ENCODE measurements at places on chromosomes 12 and 14.

- DNase-seq: no peak
Measured at GRCh38 chr14:68506645-68507419, 286.0 kb downstream of the ZFP36L1 start.

- DNase-seq: no peak
Measured at GRCh38 chr12:104299842-104300481, 3.6 kb upstream of the EID3 start.

DNA sequence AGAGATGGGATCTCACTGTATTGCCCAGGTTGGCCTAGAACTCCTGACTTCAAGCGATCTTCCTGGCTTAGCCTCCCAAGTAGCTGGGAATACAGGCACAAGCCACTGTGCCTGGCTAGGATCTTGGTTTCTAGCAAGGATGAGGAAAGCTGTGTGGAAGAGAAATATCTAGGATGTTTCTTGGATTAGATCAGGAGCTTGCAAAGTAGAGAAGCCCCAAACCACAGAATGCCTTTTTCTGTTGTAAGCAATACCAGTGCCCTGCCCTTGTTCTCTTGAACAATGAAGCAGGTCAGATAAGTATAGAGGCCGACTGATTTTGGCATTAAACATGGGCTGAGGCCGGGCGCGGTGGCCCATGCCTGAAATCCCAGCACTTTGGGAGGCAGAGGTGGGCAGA is 44.3 kb upstream of the STRN3 start:
- DNase-seq: no peak

GRCh38 chr14:99273766-99274345 is 1.9 kb upstream of the BCL11B start:
- no peak for DNase-seq

- no peak for DNase-seq
Measured at GRCh38 chr12:56537546-56537945, 15.9 kb downstream of the RBMS2 start.

- DNase-seq: no peak
Measured at GRCh38 chr14:83714151-83714550, 1815.8 kb upstream of the FLRT2 start.

GRCh38 chr12:80445083-80445793 is 1.2 kb downstream of the PTPRQ start:
- no peak for DNase-seq

GRCh38 chr12:66903782-66904396 is 225.0 kb upstream of the GRIP1 start:
- DNase-seq: no peak

DNA sequence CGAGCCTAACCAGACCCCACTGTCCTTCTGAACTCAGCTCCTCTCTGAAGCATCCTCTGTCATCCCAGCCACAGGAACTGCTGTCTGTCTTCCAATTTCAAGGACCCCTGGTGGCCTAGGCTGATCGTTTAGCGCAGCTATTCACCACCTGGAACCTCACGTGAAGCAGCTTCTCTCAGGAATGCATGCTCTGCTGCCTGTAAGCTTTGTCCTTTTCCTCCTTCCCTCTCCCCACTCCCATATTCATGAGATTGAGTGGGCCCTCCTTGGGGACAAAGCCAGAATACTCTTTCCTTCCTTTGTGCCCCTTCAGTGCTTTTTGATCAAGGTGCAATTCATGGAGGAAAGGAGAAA is 17.2 kb downstream of the DPF3 start:
- no peak for DNase-seq

- DNase-seq: no peak
Measured at GRCh38 chr12:47079981-47080724, 394 bp upstream of the AMIGO2 start.

GRCh38 chr14:95323917-95324316 is 4.2 kb upstream of the CLMN start:
- no peak for DNase-seq

GRCh38 chr14:82075566-82075965 is 541.9 kb upstream of the SEL1L start:
- DNase-seq: peak; percentile 43

DNA sequence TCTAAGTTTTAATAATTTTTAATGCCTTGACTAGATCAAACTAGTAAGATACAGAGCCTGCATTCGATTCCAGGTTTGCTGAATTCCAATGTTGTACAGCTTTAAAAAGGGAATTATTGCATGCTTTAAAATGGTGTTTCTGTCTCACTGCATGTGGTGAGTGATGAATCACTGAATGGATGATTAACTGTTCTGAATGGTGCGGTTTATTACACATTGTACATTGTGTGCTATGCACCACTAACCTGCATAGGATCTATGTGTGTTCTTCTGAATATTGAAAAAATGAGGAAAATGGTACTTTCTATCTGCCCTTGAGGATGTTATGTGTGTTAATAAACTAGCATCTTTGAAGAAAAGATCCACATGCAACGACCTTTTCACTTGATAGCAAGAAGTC is 231.7 kb downstream of the NRXN3 start:
- no peak for DNase-seq

DNA sequence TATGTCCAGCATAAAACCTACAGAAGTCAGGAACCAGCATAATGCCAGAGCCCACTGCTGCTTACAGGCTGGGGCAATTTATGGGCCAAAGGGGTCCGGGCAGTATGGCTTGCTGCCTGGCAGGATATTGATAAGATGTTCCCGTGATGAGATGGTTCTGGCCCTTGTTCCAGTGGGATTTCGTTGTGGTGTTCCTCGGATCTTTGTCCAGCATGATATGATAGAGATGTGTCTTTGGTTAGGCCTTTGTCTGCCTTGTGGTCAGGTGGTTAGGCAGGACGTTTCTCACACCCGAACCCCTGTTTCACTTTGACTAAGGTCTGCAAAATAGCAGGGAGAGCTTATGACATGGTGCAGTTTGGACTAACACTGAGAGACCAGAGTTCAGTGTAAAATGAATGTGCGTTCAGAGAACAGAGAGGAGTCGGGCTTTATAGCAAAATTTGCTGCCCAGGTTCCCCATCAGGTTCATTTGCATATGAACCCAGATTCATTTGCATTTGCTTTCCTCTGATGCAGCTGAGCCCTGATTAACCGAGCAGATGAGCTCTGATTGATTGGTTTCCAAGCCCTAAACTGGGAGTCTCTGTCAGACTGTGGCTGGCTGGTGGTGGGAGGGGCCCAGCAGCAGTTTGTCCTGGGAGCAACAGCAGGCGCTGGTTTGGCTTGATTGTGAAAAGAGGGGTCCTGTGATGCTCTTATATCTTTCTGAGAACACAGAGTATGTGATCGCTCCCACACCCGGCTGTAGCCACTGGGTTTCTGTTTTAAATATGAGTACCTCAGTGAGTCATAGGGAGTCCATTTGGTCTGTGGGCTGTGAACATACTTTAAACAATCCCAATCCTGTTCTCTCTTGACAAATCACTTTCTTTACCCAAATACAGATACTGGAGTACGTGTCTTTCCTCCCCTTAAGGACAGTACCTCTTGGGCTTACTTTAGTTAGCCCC is 156.3 kb upstream of the PZP start:
- DNase-seq: peak; percentile 93

DNA sequence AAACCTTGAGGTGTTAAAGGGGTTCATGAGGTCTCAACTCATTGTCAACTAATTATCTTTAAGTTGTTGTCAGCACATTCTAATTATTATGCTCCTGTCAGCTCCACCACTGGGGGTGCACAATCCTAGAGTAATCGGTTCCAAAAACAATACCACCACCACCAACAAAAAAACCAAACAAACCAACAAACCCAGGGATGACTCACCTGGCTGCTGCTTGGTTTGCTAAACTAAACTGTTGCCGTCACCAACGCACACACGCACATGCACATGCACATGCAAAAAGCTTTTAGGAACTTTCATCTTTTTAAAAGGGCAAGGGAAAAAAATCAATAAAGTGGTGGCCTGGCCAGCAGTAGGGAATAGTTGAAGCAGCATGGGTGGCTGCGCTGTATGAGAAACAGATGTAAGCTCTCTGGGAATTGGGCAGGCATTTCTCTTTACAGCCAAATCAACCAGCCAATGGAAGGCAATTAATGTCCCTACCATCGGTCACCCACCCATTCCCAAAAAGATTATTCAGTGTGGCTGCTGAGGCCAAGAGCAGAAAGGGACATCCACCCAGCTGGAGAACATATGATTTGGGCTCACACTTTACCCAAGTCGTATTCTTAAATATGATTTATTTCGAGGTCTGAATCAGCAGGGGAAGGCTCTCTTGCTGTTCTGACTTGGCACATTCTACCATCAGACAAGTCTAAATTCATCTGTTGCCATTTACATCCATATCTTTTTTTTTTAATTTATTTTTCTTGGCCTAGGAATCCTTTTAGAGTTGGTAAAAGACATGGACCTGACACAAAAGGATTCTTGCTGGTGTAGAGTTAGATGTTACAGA is 20.0 kb downstream of the TMEM30B start:
- no peak for DNase-seq

GRCh38 chr14:87567618-87568295 is 425.2 kb downstream of the GALC start:
- no peak for DNase-seq

- DNase-seq: no peak
Measured at GRCh38 chr12:129727100-129727499, 176.7 kb downstream of the TMEM132D start.

- no peak for DNase-seq
Measured at GRCh38 chr12:1324099-1324498, 270.3 kb downstream of the FBXL14 start.

GRCh38 chr14:77872152-77872551 is 72.2 kb downstream of the ADCK1 start:
- DNase-seq: no peak

- no peak for DNase-seq
Measured at GRCh38 chr12:87930033-87930432, 99.2 kb downstream of the C12orf50 start.

GRCh38 chr14:93759719-93760307 is 28.5 kb downstream of the PRIMA1 start:
- DNase-seq: no peak

DNA sequence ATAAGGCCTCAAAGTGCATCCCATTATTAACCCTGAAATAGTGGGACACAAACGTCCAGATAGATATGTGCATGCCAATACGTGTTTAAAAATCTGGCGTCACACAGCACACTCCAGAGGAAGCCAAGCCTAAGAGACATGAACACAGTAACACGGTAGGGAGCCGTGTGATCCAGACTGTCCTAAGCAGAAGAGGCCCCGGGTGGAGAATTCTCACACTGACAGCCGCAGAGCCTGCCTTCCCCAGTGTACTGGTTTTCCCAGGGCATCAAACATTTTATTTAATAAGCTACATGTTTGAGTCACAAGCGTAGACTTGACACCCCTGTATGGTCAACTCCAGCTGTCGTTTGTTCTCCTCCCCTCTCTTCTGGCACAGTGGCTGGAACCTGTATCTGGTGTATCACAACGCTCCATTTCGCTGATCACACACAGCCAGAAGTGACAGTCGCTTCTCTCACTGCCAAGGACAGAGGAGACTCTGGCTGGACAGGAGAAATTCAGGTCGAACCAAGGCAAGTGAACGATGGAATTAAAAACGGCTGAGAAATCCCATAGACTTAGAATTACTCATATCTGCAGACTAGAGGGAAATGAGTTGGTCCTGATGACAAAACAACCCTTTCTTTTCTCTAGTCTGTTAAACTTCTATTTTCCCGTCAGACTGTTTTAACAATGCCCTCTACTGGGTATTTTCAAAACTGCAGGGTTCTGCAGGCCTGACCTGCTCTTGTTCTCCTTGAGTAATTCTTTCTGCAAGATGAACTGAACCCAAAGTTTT is 359.9 kb downstream of the RGS6 start:
- peak; percentile 43 for DNase-seq

- peak; percentile 84 for DNase-seq
Measured at GRCh38 chr12:3202734-3203446, 125.7 kb downstream of the TSPAN9 start.

GRCh38 chr12:44381341-44381740 is 494.8 kb downstream of the NELL2 start:
- no peak for DNase-seq

DNA sequence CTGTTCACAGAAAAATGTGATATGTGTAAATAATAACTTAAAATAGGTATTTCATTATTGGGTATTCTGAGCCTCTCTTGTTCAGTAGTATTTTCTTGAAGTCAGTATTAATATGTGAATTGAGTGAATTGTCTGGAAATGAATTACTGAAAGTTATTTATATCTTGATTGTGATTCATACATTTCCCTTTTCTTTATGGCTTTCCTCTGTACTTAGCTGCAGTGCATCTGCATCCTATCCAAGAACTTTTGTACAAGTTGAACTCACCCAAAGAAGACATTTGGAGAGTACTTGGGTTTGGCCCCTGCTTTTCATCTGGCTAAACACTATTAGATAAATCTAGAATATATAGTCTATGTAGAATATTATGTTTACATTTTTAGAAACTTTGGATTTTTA is 326.0 kb downstream of the RAD51B start:
- DNase-seq: no peak

DNA sequence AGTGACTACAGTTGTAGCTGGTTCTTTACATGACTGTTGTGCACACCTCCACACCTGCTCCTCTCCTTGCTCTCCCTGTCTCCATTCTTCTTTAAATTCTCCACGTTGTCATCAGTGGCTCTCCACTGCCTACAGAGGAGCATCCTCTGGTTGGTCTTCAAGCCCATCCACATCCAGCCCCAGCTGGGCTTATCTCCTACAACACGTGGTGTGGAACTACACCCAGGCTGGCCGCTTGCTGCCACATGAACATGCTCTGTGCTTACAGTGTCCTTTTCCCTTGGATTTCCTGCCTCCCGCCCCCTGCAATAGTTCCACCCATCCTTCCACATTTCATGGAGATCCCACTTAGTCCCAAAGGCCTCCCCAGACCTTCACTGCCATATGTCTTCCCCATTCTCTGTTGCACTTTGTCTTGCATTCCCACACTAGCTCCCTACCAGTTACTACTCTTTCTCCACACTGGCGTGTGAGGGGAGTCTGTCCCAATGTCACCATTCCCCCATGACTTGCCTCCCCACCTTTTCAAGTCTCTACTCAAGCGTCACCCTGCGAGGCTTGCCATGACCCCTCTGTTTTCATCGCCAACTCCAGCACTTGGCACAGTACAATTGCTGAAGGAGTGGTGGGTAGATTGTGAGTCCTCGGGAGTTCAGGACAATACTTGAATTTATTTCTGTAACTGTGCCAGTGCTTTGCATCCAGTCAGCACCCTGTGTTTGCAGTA is 9.8 kb upstream of the MCRS1 start:
- no peak for DNase-seq

- no peak for DNase-seq
Measured at GRCh38 chr12:50568338-50569091, 63.7 kb downstream of the DIP2B start.

DNA sequence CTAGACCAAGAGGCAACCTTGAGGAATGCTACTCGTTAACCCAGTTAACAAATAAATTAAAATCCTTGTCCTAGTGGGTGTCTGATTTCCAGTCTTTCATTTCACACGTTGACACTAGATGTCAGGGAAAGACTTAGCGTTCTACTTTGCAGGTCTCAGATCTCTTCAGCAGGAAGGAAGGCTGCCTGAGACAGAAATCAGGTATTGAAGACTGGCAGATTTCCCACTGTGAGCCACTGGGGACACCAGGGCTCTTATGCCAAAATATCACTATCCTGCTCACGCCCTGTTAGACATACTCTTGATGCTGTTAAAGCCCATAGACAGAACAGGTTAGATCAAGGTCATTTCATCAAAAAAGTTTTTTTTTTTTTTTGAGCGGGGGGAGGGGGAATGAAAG is 33.0 kb downstream of the EMP1 start:
- no peak for DNase-seq
